ENCODE measurements at places on chromosomes 13 and 19.

- DNase-seq, result no peak
These were observed 72.9 kb upstream of the TEX29 start for GRCh38 chr13:111247552-111247951.

DNA sequence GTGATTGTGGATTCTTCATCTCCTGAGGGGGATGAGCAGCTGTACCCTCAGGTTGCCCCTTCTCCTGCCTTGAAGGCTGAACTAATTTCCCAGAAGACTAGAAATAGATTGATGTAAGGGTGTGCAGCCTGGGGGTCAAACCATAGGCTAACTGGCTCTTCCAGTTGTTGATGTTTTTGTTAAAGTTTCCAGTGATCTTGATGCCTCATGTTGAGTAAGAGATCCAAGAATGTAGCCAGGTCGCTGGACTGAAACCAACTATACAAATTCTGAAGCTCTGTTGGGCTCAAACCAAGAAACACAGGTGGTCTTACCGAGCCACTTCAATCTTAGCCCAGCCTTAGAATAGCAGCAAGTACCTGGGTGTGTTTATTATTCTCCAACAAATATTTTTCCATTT, 391.8 kb downstream of the KLF5 start:
- no peak for DNase-seq

DNA sequence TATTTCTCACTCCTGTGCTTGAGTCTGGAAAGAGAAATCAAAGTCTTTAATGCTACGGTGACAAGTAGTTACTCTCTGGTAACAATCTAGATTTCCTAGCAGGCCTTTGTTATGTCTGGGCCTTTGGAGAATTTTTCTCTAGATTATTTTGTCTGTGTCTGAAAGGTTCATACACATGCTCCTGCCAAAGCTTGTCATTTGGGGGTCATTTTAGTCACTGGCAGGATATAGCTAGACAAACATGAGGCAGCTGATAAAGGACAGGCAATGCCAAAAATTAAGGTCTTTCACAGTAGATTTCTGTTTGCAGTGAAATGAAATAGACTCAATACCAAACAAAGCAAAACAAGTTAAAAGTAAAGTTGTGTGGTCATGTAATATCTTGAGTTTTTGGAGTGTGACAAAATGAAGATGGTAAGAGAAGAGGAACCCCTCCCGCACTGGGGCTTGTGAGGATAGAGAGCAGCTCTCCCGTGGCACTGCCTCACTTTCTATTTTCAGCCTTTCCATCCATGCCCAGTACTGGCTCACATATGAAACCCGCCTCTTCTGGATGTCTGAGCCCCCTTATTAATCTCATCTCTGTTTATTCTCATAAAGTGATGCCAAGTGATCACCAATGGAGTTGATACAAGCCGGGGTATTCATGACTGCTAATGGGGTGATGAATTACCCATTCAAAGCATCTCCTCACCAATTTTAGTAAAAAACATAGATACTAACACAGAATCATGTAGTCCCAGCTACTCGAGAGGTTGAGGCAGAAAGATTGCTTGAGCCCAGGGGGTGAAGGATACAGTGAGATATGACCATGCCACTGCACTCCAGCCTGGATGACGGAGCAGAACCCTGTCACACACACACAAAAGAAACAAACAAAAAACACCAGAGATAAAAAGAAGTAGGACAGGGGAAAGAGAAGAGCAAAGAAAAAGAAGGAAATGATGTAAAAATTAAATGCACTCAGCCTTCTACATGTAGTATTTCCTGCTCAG, 389.3 kb downstream of the FGF14 start:
- DNase-seq, result no peak

DNA sequence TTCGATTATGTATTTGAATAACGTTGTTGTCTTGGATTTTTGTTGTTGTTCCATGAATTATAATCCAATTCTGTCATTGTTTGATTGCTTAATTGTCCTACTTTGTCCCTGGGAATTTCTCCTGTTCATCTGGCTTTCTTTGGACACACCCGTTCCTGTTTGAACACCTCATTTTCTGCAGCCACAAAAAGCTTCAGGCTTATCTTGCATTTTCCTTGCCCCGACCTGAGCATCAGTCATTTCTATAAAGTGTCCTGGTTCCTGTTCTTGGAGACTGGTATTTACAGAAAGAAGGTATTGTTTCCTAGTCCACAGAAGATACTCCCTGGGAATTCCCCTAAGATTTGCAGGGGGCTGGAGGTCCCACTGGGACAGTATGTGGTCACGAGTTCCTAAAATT, 731.8 kb upstream of the ARGLU1 start:
- no peak for DNase-seq

- DNase-seq, result no peak
These were observed 16.0 kb downstream of the MYO1F start for GRCh38 chr19:8561075-8561764.

- DNase-seq, result no peak
These were observed 10.9 kb upstream of the S1PR4 start for GRCh38 chr19:3167533-3168272.

GRCh38 chr19:10270616-10271394, at the start of gene ICAM1:
ICAM1 (plus strand) TSS chr19:10271120; CDS start chr19:10271160, 40 bp downstream.
- peak; percentile 78 for DNase-seq
